ENCODE measurements at places on chromosomes 2 and 18.

DNA sequence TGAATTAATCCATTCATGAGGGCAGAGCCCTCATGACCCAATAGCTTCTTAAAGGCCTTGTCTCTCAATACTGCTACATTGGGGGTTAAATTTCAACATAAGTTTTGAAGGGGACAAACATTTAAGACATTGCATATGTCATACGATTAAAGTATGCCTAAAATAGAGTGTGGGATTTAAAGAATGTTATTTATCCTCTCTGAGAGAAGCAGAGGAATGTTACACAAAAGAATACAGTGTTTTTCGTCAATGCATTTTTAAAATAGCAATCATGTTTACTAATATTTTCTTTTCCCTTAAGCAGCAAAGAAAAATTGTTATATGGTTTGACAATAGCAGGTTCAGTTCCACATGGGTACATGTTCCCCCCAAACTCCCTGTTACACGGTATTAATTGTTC lies 363.1 kb downstream of the NUP35 start:
- no peak for DNase-seq

DNA sequence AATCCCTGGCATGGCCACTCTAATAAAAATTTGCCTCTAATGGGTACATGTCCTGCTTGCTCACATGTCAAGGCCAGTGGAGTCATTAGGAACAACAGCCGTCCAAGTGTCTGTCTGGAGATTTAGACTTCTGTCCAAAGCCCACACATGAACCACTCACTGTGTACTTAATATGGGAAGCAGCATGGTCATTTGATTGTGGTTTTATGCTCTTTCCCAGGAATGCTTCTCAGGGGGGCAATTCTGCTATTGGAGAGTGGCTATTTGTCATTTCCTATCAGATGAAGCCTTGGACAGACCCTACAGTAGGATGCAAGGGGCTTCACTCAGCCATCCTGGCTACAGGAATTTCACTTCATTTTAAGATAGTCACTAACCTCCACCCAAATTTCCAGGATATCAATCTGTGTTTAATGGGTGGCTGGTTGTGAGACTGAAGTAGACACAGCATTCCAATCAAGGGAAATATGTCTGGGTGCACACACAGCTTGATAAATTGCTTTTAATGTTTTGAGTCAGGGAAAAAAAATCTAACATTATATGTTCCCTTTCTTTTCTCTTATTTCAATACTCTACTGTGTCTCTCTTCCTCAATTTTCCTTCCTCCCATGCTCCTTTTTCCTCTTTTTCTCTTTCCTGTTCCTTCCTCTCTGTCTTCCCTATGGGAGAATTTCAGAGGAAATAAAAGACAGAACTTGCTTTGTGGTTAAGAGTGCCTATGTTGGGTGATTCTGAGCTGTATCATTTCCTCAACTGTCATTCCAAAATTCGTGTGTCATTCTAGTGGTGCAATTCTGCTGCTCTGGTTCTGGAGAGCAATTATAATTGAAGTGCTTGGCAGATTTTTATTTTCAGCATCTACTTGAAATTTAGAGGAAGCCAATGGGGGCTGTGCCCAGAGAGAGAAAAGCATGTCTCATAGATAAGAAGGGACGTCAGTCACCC lies 320.1 kb downstream of the OSR1 start:
- DNase-seq, result no peak

- no peak for DNase-seq
These were observed 5.1 kb upstream of the SPAG16 start for GRCh38 chr2:213279116-213279620.

- no peak for DNase-seq
These were observed 110.2 kb downstream of the OLA1 start for GRCh38 chr2:174138161-174138560.

GRCh38 chr2:53437371-53437770 lies 330.2 kb upstream of the CHAC2 start:
- DNase-seq, result no peak

- no peak for DNase-seq
These were observed 89.2 kb downstream of the DOCK10 start for GRCh38 chr2:224952936-224953657.
